ENCODE measurements at places on chromosomes 11 and 22. TPM values are rescaled to one million over a fixed set of nuclear protein-coding genes. Genes with fewer than 3 reads are reported as not detected.

BLID gene
- not detected for total RNA-seq

LRRC56 gene
- total RNA-seq = 0.98 TPM

- H3K4me1 ChIP-seq = peaks cover 12% of the 10 kb centered on the region
- H3K27ac ChIP-seq = no peak overlapping the region
- H3K36me3 ChIP-seq = peaks cover 5% of the 10 kb centered on the region
- H3K4me3 ChIP-seq = no peak overlapping the region
Observed at GRCh38 chr11:123509737-123510578, 79.9 kb downstream of the GRAMD1B start.

GRCh38 chr11:37527545-37527944, 929.5 kb upstream of the RAG2 start:
- H3K4me1 ChIP-seq = no peaks in the 10 kb centered on the region
- no peak overlapping the region for H3K27ac ChIP-seq
- H3K27me3 ChIP-seq = no peaks in the 10 kb centered on the region
- DNase-seq = no peak
- H3K36me3 ChIP-seq = no peaks in the 10 kb centered on the region
- H3K4me3 ChIP-seq = no peak overlapping the region

DNA sequence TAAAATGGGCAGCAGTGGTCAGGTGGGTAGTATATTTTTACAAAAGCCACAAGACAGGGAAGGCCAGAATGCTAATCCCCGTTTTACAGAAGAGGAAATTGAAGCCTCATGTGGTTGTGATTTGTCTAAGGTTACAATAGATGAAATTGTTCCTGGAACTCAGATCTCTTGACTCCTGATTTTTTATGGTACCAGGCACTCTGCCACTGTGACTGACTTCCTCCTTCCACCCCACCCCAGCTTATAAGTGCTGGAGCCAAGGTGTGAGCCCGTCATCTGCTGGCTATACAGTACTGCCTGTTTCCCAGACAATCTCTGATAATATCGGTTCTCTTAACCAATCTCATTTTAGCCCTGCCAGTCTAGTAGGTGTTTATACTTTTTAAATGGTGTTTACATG, 1.9 kb downstream of the SLC5A1 start:
- no peak overlapping the region for H3K4me3 ChIP-seq
- H3K27ac ChIP-seq = no peak overlapping the region
- H3K36me3 ChIP-seq = no peaks in the 10 kb centered on the region
- no peaks in the 10 kb centered on the region for H3K4me1 ChIP-seq

DNA sequence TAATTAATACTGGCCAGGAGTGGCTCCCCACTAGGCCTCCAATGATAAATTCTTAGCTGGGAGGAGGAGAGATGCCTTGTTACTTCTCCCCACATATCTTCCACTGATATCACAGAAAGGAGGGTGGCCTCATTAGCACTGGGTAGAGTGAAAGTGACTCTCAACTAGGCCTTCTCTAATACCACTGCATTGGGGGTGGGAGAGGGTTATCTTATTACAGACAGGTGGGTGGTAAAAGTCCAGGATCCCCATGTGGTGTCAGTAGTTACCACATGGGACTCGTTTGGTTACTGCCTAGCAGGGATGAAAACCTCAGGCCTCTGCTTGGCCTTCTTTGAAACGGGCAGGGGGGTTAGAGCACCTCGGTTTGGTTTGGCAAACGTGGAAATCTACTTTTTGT, 167.3 kb downstream of the UVRAG start:
- H3K4me1 ChIP-seq = no peaks in the 10 kb centered on the region
- H3K36me3 ChIP-seq = peaks cover 21% of the 10 kb centered on the region
- H3K27me3 ChIP-seq = no peaks in the 10 kb centered on the region
- H3K4me3 ChIP-seq = no peak overlapping the region
- H3K27ac ChIP-seq = no peak overlapping the region

GRCh38 chr11:116853461-116854073, 16.1 kb upstream of the APOA1 start:
- H3K27me3 ChIP-seq = no peaks in the 10 kb centered on the region
- peak overlapping the region; percentile 51 for H3K4me3 ChIP-seq
- H3K4me1 ChIP-seq = peaks cover 70% of the 10 kb centered on the region
- peak; percentile 70 for DNase-seq
- H3K36me3 ChIP-seq = peaks cover 47% of the 10 kb centered on the region
- H3K27ac ChIP-seq = peak overlapping the region; percentile 90

DNA sequence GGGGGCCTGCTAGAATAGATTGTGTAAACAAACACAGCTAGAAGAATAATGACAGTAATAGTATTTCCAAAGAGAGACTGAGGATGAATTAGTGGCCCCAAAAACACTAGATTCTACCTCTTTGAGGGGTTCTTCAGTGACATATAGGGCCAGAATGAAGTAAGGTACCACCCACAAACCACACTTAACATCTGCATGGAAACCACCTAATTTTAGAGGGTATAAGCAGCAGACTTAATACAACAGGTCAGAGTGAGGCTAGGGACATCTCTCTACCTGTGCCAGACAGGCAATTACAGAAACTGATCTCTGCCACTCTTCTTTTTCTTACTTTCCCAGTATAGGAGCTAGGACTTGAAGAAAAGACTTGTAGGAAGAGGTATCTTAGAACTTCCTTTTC, 20.1 kb downstream of the ELP4 start:
- H3K36me3 ChIP-seq = peaks cover 5% of the 10 kb centered on the region
- DNase-seq = no peak
- H3K4me1 ChIP-seq = no peaks in the 10 kb centered on the region

DNA sequence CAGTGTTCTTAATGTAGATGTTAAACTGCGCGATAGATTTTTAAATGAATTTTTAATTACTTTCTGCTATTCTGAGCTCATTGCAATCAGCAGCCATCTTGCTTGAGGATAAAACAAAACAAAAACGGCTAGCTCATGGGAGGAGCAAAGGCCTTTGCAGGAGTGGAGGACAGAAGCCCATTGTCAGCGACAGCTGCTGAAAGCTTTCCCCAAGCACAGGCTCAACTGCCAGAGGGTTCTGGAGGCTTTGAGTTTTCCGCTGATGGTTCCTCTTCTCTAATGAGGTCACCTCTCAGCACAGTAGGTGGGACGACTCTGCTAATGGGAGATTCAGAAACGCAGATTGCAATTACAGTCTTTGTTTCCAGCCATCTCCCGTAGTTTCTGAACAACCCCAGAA, 167.1 kb upstream of the TTC12 start:
- H3K4me3 ChIP-seq = no peak overlapping the region
- peaks cover 7% of the 10 kb centered on the region for H3K27me3 ChIP-seq
- no peaks in the 10 kb centered on the region for H3K36me3 ChIP-seq
- H3K4me1 ChIP-seq = no peaks in the 10 kb centered on the region
- no peak for DNase-seq

DNA sequence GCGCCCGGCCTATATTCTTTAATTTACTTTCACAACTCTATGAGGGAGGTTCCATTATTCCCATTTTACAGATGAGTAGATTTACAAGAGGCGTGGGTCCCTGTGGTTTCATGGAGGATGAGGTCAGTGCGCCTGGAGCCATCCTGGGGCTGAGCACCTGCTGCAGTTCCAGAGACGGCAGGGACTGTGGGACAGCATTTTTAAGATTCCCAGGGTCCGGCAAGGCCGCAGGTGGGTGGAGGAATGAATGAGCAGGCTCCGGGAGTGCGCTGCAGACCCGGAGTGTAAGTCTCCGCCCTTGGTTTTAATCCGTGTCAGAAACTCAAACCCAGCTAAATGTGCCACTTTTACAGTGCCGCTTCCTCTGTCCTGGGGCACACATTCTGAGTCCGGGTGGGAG, 4.1 kb upstream of the CHRM1 start:
- peaks cover 32% of the 10 kb centered on the region for H3K4me1 ChIP-seq
- no peak overlapping the region for H3K4me3 ChIP-seq
- no peak for DNase-seq
- no peak overlapping the region for H3K27ac ChIP-seq
- peaks cover 75% of the 10 kb centered on the region for H3K27me3 ChIP-seq

DNA sequence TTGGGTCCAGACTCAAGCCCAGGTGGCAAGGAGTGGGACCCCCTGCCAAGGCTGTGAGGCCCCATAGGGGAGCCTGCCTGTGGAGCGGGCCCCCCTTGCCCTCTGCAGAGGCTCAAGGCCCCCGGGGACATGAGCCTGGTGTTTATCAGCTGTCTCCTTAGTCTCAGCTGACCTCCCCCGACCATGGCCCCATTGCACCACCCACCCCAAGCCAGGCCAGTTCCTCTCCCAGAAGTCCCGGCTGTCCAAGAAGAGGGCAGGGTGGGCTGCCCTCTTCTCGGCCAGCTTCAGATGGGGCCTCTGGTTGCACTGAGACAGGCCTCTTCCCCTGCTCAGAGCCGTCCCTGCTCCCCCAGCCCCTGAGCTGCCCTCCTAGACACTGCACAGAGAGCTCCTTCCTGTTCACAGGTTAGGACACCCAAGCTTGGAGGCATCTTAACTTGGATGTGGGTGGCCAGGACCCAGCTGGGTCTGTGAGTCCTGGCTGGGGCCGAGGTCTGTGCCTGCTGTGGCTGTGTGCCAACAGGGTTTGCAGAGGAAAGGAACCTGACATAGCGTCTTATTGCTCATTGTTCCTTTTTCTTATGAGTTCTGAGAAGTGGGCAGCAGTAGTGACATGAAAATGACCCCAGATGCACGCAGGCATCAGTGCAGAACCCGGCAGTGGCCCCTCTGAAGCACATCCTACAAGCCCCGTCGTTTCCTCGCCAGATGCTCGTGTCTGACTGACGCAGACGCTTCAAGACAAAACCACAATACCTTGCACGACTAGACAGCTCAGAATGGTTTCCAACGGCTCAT, 5.4 kb downstream of the TRABD start:
- peaks cover 43% of the 10 kb centered on the region for H3K4me1 ChIP-seq
- peak overlapping the region; percentile 83 for H3K4me3 ChIP-seq
- peak overlapping the region; percentile 94 for H3K27ac ChIP-seq
- DNase-seq = peak; percentile 86
- no peaks in the 10 kb centered on the region for H3K27me3 ChIP-seq

- no peaks in the 10 kb centered on the region for H3K27me3 ChIP-seq
- H3K4me3 ChIP-seq = no peak overlapping the region
- H3K36me3 ChIP-seq = no peaks in the 10 kb centered on the region
Observed at GRCh38 chr22:19708321-19709011, 5.8 kb upstream of the SEPTIN5 start.

GRCh38 chr11:96033599-96033998, 109.7 kb upstream of the MTMR2 start:
- H3K4me3 ChIP-seq = no peak overlapping the region
- H3K27me3 ChIP-seq = no peaks in the 10 kb centered on the region
- H3K27ac ChIP-seq = no peak overlapping the region
- H3K36me3 ChIP-seq = peaks cover 26% of the 10 kb centered on the region

GRCh38 chr11:62504158-62504973, 42.2 kb downstream of the AHNAK start:
- DNase-seq = no peak
- peaks cover 15% of the 10 kb centered on the region for H3K27me3 ChIP-seq
- no peaks in the 10 kb centered on the region for H3K36me3 ChIP-seq
- no peak overlapping the region for H3K27ac ChIP-seq
- no peak overlapping the region for H3K4me3 ChIP-seq

DNA sequence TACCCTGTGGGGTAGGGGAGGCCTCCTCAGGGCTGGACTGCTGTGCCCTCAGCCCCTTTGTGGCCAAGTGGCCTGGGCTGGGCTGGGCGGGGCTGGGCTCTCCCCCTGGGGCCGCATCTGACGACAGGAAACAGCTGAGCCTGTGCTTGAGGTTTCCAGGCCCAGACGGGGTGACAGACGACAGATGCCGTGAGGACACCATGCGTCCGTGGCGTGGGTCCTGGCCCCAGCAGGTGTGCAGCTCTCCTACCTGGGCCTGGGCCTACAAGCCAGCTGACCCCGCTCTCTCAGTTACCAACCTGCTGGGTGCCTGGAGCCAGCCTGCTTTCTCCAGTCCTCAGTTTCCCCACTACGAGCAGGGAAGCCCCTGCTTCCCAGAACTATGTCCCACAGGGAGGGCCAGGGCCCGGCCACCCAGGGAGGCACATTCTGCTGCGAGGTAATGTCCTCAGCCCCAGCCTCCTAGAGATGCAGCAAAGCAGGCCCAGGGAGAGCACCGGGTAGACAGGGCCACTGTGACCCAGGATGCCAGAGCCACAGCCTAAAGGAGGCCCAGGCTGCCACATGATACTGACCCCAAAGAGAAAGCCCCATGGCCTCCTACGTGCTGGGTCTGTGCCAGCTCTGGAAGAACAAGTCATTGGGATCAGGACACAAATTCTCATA, 181.3 kb downstream of the IGLL1 start:
- no peak overlapping the region for H3K4me3 ChIP-seq
- no peak overlapping the region for H3K27ac ChIP-seq
- DNase-seq = no peak

Measured in activated CD4-positive, alpha-beta T cell treated with anti-CD3 and anti-CD28 coated beads for 36 hours (primary cell).